GM13976 (cell line): ENCODE measurements at places on chromosomes 1 and 21.

DNA sequence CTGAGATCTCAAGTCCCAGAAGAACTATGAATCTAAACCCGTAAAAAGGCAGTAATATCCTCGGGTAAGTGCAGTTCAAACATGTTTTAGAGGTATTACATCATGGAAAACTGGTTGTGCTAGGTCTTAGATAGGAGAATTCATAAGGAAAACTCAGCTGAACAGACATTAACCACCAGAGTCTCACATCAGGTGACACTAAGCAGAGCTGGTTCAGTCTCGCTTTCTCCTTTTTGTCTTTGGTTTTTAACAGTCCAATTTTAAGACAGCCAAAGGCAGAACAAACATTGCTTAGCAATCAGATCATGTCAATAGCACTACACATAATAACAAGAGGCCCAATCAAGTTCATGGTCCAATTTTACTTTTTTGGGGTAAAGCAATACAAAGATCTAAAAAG lies 63.1 kb upstream of the MUTYH start:
- no peak for DNase-seq

DNA sequence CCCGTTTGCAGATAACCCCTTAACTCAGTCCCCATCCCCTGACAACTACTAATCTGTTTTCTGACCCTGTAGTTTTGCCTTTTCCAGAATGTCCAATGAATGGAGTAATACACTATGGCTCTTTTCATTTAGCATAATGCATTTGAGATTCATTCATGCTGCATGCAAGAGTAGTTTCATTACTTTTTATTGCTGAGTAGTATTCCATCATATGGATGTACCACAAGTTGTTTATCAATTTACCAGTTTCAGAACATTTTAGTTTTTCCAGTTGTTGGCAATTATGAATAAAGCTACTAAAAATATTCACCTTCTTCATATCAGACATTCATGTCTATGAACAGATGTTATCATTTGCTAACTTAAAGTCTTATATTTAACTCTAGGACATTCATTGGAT lies 45.3 kb downstream of the STXBP3 start:
- no peak for DNase-seq

GRCh38 chr1:30041741-30042437 lies 681.5 kb downstream of the MATN1 start:
- no peak for DNase-seq

DNA sequence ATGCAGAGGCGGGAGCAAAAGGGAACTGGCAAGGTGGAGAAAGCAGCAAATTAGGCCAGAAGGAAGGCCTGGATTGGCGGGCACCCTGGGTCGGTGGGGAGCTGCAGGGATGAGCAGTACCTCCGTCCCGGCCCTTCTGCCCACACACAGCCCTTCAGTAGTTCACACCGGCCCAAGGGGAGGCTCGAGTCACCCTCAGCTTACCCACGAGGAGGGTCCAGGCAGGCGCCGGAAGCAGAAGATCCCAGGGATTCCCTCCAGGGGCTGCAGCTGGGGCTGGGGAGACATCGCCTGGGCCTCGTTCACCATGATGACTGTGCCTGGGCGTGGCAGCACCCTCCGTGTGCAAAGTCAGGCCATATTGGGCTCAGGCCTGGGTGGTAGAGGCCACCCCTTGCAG lies 190.0 kb downstream of the PRDM16 start:
- DNase-seq = no peak

DNA sequence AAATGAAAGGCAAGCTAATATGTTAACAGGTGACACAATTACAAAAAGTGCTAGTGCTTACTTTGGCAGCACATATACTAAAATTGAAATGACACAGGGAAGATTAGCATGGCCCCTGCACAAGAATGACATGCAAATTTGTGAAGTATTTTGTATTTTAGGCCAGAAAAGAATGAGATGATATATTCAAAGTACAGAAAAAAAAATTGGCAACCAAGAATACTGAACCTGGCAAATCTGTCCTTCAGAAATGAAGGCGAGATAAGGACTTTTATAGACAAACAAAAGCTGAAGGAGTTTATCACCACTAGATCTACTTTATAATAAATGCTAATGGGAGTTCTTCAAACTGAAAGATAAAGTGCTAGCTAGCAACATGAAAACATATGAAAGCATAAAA lies 350.0 kb upstream of the POU3F1 start:
- DNase-seq = no peak

GRCh38 chr1:232368821-232369321 lies 261.1 kb downstream of the SIPA1L2 start:
- no peak for DNase-seq

DNA sequence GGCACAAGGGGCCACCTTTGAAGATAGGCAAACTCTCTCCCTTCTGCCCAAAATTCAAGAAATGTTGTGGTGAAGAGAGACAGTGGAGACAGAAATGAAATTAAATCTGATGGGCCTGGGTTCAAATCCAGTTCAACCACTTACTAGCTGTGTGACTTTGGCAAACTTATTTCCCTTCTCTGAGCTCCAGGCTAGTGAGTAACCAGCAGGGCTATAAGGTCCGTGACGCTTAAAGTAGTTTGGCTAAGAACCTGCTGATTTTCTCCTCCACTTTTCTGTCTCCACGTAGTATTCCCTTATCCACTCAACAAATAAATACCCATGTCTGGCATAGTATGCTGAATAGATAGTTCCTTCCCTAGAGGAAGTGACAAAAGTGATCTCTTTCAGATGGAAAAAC lies 1.9 kb downstream of the SLC2A1 start:
- no peak for DNase-seq

GRCh38 chr21:15170614-15171013 lies 105.8 kb upstream of the NRIP1 start:
- DNase-seq = no peak

- DNase-seq = peak; percentile 36
Observed at GRCh38 chr1:235767795-235768194, 98.9 kb downstream of the LYST start.

GRCh38 chr21:30391492-30392025 lies 4.3 kb upstream of the KRTAP13-1 start:
- no peak for DNase-seq

DNA sequence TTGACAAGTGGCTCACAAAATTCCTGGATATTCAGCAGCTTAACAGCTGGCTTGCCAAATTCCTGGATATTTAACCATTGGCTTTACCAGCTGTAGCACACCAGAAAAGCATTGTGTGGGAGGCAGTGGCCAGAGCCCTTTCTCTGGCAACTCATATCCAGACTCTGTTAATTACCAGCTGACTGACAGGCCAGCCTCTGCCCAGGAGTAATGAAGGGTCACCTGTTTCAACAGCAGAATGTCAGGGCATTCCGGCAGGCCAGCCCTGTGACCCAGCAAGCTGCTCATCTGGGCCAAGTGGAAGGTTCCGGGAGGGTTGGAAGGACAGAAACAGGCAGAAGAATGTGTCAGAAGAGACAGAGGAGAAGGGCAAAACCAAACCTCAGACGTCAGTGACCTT lies 35.2 kb upstream of the KIRREL1 start:
- no peak for DNase-seq

- DNase-seq = no peak
Observed at GRCh38 chr1:218811497-218811896, 362.2 kb upstream of the LYPLAL1 start.

GRCh38 chr1:68211761-68212380 lies 20.5 kb downstream of the WLS start:
- no peak for DNase-seq

DNA sequence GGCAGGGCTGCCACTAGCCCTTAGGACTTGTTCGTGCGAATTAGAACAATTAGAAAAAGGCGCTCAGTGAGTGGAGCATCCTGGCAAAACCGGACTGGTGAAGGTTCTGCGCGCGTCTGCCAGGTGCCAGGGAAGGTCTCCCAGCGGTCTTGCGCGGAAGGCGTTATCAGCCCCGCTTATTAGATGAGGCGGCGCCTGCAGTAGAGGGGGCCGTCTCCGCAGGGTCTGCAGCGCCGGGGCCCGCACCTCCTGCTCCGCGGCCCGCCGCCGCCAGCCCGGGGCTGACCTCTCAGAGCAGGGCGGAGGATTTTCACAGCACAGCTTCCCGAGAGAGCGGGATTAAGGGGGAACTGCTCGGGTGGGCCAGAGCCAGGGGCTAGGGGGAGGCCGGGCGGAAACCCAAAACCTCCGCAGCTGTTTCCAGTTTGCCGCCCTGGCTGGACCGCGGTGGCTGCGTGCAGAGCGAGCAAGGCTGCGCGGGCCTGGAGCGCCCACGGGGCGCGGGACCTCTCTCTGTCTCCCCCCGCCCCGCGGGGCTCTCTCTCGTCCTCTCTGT lies 155.2 kb downstream of the FOXD2 start:
- no peak for DNase-seq

GRCh38 chr21:46570631-46571030 lies 34.3 kb downstream of the S100B start:
- no peak for DNase-seq

DNA sequence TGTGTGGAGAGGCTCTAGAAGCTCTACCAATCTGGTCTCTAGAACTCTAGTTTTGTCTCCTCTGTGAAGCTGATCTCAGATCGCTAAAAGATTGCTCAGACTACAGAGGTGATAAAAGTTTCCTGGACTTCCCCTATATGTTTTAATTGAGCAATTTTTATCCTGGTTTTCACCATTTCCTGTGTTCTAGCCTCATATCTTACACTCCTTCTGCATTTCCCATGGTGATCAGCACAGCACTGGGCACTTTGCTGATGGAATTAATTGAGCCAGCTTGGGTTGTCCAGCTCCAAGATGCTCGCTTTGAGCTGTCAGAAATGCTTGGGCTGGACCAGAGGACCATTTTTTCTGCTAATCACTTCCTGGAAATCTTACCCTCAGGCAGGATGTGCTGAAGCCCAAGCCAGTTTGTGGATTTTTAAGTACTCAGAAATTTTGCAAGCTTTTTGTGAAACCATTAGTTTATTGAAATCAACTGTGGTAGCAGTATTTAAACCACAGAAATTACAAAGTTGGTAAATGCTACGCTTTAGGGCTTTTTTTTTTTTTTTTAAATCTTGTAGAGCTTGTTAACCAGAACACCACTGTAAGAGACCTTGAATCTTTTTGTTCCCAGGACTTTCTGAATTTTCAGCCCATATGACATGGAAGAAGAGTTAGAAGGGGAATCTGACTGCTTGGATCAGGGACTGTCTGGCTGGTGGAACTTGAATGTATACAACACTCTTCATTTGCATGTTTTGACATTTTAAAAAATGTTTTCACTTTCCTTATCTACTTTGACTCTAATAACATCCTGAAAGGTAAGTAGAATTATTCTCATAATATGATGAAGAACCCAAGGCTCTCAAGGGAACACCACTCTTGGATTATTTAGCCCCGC lies 28.4 kb downstream of the CD48 start:
- no peak for DNase-seq

GRCh38 chr1:61636376-61636775 lies 88.6 kb downstream of the TM2D1 start:
- DNase-seq = no peak

- no peak for DNase-seq
Observed at GRCh38 chr21:37764691-37765090, 151.6 kb downstream of the KCNJ6 start.

GRCh38 chr1:99365141-99365540 lies 100.8 kb downstream of the PLPPR4 start:
- DNase-seq = no peak
